ENCODE measurements at places on chromosomes 7 and 10. TPM values are rescaled to one million over a fixed set of nuclear protein-coding genes. Genes with fewer than 3 reads are reported as not detected.

MBL2 gene
- not detected for total RNA-seq

GTPBP10 gene
- 32.0 TPM for total RNA-seq

HOXA3 gene
- total RNA-seq = not detected

DNAH11 gene
- 2.0 TPM for total RNA-seq

All from activated T-helper 2 cell treated with anti-CD3 and anti-CD28 coated beads, Interferon-gamma antibody, Interleukin-2, Interleukin-4, amounts not matched to agents 10 μg/mL and 5 μg/mL and 100 μg/mL, durations not matched to agents 14 hours and 24 hours and 36 hours (primary cell).